ENCODE measurements at places on chromosomes 4 and X.

- peaks cover 19% of the 10 kb centered on the region for H3K36me3 ChIP-seq
- H3K27me3 ChIP-seq, result no peaks in the 10 kb centered on the region
- no peak overlapping the region for H3K27ac ChIP-seq
- DNase-seq, result no peak
Observed at GRCh38 chrX:135354288-135354687, 45.0 kb downstream of the ETDC start.

- H3K4me1 ChIP-seq, result no peaks in the 10 kb centered on the region
- no peaks in the 10 kb centered on the region for H3K36me3 ChIP-seq
- no peak overlapping the region for H3K4me3 ChIP-seq
- no peak overlapping the region for H3K27ac ChIP-seq
- no peak for DNase-seq
Observed at GRCh38 chr4:47415719-47416118, 47.8 kb downstream of the COMMD8 start.

DNA sequence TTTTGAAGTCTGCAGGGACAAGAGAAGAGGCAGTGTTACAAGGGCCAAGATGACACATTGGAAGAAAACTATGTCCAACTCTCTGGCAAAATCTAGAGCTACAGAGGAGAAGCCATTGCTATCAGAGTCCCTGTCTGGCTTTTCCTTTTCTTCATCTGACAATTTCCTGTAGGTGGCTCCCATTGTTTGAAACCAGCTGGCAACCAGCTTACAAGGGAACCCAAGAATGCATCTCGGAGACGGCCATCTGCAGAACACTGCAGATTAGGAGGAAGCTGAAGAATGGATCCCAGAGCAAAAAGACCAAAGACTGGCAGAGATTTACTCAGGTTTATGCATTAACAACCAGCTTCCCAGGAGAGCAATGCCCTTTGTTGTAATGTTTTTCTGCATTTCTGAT lies 216.2 kb upstream of the CTSO start:
- H3K4me3 ChIP-seq, result no peak overlapping the region
- H3K4me1 ChIP-seq, result no peaks in the 10 kb centered on the region

- no peak overlapping the region for H3K27ac ChIP-seq
- H3K4me1 ChIP-seq, result no peaks in the 10 kb centered on the region
- no peak overlapping the region for H3K4me3 ChIP-seq
- no peak for DNase-seq
- no peaks in the 10 kb centered on the region for H3K36me3 ChIP-seq
- peaks cover 11% of the 10 kb centered on the region for H3K27me3 ChIP-seq
Observed at GRCh38 chrX:47584714-47585113, 2.5 kb downstream of the TIMP1 start.

GRCh38 chr4:107058828-107059227 lies 22.7 kb upstream of the DKK2 start:
- no peaks in the 10 kb centered on the region for H3K27me3 ChIP-seq
- no peaks in the 10 kb centered on the region for H3K36me3 ChIP-seq
- no peaks in the 10 kb centered on the region for H3K4me1 ChIP-seq
- no peak for DNase-seq
- no peak overlapping the region for H3K4me3 ChIP-seq

GRCh38 chrX:142214081-142214480 lies 9.0 kb upstream of the MAGEC2 start:
- H3K36me3 ChIP-seq, result no peaks in the 10 kb centered on the region
- H3K4me1 ChIP-seq, result no peaks in the 10 kb centered on the region
- H3K27me3 ChIP-seq, result no peaks in the 10 kb centered on the region
- H3K4me3 ChIP-seq, result no peak overlapping the region
- H3K27ac ChIP-seq, result no peak overlapping the region
- DNase-seq, result no peak

- H3K4me1 ChIP-seq, result no peaks in the 10 kb centered on the region
- DNase-seq, result no peak
- no peaks in the 10 kb centered on the region for H3K36me3 ChIP-seq
- no peak overlapping the region for H3K4me3 ChIP-seq
- H3K27ac ChIP-seq, result no peak overlapping the region
- H3K27me3 ChIP-seq, result no peaks in the 10 kb centered on the region
Observed at GRCh38 chr4:18582841-18583240, 561.3 kb upstream of the LCORL start.

GRCh38 chr4:38091636-38092035 lies 131.4 kb downstream of the PTTG2 start:
- no peaks in the 10 kb centered on the region for H3K27me3 ChIP-seq
- H3K36me3 ChIP-seq, result peaks cover 2% of the 10 kb centered on the region
- no peak for DNase-seq
- H3K4me3 ChIP-seq, result no peak overlapping the region
- H3K27ac ChIP-seq, result no peak overlapping the region

GRCh38 chr4:46270986-46271596 lies 118.8 kb downstream of the GABRA2 start:
- H3K36me3 ChIP-seq, result no peaks in the 10 kb centered on the region
- DNase-seq, result no peak
- H3K4me1 ChIP-seq, result no peaks in the 10 kb centered on the region
- no peak overlapping the region for H3K27ac ChIP-seq
- no peak overlapping the region for H3K4me3 ChIP-seq

DNA sequence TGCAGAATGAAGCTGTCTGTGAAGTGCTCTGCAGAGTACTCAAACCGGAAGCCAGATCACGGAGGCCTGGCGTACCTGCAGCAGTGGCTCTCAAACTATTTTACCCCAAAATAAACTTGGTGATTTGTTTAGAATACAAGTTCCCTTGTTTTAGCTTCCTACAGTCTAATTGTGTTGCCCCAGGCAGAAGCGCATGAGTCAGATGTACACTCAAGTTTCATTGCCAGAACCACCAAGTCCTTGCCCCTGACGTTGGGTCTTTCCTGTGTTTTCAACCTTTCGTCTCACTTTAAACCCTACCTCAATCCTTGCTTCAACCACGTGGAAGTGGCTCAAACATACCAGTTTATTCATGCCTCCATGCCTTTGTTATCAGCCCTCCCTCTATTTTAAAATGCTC lies 66.2 kb upstream of the SLC7A11 start:
- H3K27me3 ChIP-seq, result no peaks in the 10 kb centered on the region
- peaks cover 4% of the 10 kb centered on the region for H3K4me1 ChIP-seq
- no peak overlapping the region for H3K4me3 ChIP-seq
- DNase-seq, result no peak
- H3K36me3 ChIP-seq, result no peaks in the 10 kb centered on the region
- H3K27ac ChIP-seq, result no peak overlapping the region

DNA sequence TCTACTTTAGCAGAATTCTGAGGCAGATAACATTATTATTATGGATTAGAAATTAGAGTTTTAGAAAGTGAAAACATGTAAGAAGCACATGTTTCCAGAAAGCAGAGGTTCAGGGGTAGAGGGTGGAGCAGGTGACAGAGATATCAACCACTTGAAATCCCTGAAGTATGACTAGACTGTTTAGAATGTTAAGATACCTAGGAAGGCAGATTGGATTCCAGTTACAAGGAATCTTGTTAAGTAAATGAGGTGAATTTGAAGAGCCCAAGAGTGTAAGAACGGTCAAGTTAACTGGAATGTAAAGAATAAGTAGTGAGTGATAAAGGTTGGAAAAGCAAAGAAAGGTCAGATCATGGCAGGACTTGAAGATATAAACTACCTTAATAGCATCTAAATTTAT lies 37.6 kb downstream of the ARSJ start:
- H3K4me1 ChIP-seq, result no peaks in the 10 kb centered on the region
- no peak overlapping the region for H3K27ac ChIP-seq
- no peaks in the 10 kb centered on the region for H3K27me3 ChIP-seq
- H3K4me3 ChIP-seq, result no peak overlapping the region
- H3K36me3 ChIP-seq, result no peaks in the 10 kb centered on the region

DNA sequence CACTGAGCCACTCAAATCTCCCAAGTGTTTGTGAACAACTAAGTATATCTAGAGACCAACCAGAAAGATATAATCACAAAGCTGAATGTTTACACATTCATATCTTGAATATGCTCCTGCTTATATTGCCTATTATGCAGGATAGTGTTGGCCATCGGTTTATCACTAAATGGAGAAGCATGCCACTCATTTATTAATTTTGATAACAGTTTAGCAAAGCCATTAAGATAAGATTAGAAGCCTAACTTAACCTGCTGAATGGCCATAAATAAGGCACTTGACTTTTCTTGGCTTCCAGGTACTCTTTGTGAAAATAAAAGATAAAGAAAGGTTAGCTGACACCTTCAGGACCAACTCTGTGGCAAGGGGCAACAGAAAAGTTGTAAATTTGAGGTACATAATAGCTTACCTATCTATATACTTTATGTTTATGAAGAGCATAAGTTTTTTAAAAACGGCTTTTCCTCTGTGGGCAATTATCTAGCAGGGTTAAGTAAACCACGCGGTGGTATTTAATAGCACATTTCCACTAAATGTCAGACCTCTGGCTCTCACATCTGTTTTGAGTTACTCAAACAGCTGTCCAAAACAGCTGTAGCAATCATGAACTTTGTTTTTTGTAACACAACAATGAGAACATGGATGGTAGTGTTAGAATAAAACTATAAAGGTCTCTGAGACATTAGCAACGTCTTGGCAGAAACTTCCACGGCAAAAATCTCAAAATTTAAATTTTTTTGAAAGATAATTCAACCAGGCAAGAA lies 58.8 kb upstream of the FTHL17 start:
- H3K36me3 ChIP-seq, result peaks cover 25% of the 10 kb centered on the region
- no peak for DNase-seq
- no peak overlapping the region for H3K27ac ChIP-seq
- H3K27me3 ChIP-seq, result no peaks in the 10 kb centered on the region

DNA sequence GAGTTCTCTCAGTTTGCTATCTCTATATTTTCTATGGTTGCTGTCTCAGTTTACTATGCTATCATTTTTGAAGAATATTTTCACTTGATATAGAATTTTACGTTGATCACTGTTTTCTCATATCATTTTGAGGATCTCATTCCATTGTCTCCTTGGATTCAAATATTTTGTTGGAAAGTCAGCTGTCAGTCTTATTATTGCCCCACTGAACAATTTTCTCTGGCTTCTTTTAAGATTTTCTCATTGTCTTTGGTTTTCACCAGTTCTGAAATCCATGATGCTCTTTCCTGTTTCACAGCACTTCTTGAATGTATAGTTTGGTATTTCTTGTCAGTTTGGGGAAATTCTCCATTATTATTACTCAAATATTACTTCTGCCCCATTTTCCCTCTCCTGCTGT lies 81.1 kb downstream of the ENPP6 start:
- no peaks in the 10 kb centered on the region for H3K36me3 ChIP-seq
- H3K4me3 ChIP-seq, result no peak overlapping the region
- DNase-seq, result no peak
- no peak overlapping the region for H3K27ac ChIP-seq
- H3K27me3 ChIP-seq, result no peaks in the 10 kb centered on the region

DNA sequence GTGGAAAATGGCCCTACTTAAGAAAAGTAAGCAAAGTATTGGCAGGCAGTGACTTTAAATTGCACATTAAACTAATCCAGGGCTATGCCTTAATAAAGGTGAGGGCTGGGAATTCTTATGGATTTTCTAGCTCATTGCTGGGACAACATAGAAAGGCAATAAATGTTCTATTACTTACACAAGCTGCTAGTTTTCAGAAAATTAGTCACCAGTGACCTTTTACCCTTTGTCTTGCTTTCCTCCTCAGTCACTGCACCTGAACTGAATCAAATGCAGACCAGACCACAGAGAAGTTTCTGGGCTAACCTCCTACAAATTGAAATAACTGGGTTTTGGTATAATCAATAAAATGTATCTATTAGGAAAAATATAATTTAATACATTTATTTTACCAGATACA lies 694.4 kb upstream of the FAM241A start:
- H3K4me1 ChIP-seq, result no peaks in the 10 kb centered on the region
- DNase-seq, result no peak
- H3K27ac ChIP-seq, result no peak overlapping the region

DNA sequence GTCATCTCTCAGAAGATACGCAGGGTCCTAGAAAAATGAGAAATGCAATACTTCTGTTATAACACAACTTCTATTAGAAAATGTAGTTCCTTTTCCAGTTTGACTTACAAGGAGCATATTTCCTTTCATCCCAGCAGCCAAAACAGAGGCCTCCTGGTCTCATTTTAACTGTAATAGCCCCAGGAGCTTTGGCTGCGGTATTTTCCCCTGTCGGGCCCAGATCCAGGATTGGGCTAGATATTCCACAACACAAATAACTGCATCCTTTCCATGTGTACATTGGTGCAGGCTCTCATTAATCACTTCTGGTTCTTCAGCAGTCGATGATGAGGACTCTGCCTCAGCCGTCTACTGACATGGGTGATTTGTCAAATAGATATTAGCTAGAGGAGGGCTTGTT lies 166.1 kb downstream of the TENM3 start:
- H3K4me3 ChIP-seq, result no peak overlapping the region
- H3K27me3 ChIP-seq, result peaks cover 5% of the 10 kb centered on the region
- H3K27ac ChIP-seq, result no peak overlapping the region

DNA sequence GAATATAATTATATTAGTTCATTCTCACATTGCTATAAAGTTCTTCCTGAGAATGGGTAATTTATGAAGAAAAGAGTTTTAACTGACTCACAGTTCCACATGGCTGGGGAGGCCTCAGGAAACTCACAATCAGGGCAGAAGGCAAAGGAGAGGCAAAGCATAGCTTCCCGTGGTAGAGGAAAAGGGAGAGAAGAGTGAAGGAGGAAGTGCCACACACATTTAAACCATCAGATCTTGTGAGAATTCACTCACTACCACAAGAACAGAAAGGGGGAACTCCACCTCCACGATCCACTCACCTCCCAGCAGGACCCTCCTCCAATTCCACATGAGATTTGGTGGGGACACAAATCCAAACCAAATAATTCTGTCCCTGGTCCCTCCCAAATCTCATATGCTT lies 773.4 kb upstream of the INTU start:
- no peak overlapping the region for H3K4me3 ChIP-seq
- H3K27me3 ChIP-seq, result no peaks in the 10 kb centered on the region
- H3K27ac ChIP-seq, result no peak overlapping the region
- no peak for DNase-seq
- H3K36me3 ChIP-seq, result no peaks in the 10 kb centered on the region

DNA sequence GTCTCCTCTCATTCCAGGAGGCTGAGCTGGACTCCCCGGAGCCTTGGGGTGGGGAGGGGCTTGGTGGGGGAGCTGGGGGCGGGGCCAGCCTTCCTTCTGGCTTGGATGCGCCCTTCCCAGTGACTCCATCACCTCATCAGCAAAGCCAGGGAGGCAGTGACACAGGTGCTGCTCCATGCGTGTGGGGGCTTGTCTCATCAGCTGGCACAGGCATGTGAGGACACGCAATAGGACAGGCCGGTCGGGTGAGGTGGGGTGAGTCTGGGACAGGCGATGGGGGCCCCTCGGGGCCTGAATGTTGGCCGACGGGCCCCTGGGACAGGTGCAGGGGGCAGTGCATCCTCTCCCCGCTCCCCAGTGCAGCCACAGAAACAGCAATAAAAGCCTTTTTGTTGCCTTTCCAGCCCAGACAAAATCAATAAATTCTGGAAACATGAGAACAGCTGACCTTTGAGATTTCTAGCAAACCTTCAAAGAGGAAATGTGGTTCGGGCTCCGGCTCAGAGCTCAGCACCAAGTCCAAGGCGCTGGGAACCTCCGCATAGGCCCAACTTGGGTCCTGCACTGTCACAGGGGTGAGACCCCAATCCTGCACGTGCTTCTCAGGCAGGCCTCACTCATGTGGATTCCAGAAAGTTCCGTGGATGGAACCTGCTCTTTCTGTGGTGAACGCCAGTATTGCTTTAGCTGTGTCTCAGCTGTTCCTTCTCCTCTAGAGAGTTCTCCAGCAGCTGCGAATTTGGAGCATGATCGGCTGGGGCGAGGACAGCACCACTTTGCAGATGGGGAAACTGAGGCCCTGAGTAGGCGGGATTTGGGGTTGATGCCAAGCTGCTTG lies 18.5 kb downstream of the ADRA2C start:
- no peaks in the 10 kb centered on the region for H3K27me3 ChIP-seq
- H3K4me3 ChIP-seq, result no peak overlapping the region
- DNase-seq, result no peak
- H3K4me1 ChIP-seq, result no peaks in the 10 kb centered on the region
